ENCODE measurements at places on chromosomes 5 and 9.
A peak's percentile ranks its signal among the peaks of the same experiment; 100 is the strongest.

DNA sequence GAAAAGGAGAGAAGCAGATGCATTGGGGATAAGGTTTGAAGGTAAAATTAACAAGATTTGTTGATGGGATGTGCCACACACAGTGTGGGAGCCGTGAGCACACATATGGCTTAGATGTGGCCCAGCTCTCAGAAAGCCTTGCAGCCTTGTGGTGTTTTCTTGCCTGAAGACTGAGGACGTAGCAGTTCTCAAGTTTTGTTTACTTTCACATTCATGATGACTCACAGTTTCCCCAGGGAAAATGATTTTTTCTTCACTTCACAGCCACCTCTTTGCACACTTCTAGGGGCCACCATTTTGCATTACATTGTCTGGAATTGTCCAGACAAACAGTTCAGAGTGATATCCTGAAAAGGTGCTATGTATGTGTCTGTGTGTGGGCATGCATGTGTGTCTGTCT, 126.2 kb downstream of the BASP1 start:
- no peak for DNase-seq

DNA sequence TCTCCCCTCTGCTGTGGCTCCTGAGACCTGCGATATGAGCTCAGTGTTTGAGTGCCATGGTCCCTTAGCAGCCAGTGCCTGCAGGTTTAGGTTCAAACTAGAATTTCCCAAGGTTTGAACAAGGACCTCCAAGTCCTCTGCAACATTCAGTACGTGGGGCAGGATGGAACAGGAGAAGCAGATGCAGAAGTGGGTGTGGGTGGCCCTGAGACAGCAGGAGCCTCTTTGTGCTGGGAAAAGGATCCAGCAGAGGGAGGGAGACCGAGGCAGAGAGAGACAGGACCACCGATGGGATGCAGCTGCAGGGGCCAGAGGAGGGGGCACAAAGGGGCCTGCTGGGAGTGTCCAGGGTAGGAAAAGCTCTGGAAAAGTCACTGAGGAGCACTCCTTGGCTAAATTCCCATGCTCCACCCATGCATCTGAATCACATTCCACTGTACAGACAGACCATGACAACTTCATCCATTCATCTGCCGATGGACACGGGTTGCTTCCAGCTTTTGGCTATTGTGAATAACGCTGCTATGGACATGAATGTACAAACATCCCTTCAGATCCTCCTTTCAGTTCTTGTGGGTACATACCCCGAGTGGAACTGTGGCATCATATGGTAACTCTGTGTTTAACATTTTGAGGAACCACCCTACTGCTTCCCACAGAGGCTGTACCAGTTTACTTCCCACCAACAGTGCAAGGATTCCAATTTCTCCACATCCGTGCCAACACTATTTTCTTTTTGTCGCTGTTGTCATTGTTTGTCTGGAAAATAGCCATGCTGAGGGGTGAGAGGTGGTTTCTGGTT, 26.7 kb upstream of the SUSD3 start:
- no peak for DNase-seq

GRCh38 chr9:78132701-78133058, 101.1 kb upstream of the GNAQ start:
- DNase-seq, result peak; percentile 59

DNA sequence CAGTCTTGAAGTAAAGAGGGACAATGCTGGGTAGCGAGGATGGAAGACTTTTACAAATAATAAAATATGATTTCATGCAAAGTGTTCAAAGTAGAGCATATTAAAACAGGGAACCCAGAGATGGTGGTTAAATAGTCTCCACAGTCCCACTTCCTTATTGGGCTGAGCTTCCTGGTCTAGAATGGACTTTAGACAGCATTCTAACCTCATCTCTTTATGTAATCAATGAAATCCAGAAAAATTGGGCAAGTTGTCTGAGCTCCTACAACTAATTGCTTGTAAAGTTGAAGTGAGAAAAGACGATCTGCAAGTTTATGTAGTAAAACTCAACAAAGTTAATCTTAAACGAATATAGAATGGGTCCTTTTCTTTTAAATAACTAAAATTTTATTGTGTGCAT, 328.9 kb downstream of the PJA2 start:
- no peak for DNase-seq

DNA sequence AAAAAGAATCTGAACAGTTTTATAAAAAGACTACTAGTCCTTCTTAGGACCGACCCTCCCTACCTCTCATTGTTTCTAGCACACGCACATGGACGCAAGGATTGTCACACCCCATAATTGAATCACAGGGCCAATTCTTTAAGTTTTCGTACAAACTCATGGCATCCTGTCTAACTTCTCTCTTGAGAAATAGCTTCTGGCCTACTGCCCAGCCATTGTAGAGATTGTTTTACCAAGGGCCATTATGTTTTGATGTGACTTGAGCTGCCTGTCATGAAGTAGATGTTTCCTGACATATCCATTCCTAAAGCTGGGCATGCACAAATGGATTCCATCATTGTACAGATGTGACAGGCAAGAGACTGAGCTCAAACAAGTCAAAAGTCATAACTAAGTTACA, 1672.1 kb upstream of the C9orf72 start:
- no peak for DNase-seq

DNA sequence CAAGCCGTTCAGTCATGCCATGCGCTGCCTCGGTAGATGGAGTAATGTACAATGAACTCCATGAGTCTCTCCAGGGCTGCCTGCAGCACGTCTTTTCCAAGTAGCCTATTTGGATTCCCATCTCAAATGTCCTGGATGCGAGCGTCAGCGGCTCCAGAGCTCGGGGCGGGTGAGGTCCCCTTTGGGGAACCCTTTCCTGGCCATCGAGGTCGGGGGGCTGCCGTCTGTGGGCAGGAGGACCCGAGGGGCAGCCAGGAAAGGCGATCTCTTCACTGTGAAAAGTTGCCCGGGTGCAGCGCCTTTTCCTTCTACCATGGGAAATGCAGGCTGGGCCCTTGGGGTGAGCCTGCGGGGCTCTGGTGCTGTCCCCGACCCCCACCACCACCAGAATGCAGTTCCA, 36.9 kb upstream of the FCN2 start:
- no peak for DNase-seq

- no peak for DNase-seq
These were observed 266.4 kb upstream of the ANKRD55 start for GRCh38 chr5:56499491-56499890.

GRCh38 chr5:78753093-78753531, 104.5 kb upstream of the LHFPL2 start:
- DNase-seq, result no peak
